ENCODE measurements at places on chromosomes 5 and 9.

DNA sequence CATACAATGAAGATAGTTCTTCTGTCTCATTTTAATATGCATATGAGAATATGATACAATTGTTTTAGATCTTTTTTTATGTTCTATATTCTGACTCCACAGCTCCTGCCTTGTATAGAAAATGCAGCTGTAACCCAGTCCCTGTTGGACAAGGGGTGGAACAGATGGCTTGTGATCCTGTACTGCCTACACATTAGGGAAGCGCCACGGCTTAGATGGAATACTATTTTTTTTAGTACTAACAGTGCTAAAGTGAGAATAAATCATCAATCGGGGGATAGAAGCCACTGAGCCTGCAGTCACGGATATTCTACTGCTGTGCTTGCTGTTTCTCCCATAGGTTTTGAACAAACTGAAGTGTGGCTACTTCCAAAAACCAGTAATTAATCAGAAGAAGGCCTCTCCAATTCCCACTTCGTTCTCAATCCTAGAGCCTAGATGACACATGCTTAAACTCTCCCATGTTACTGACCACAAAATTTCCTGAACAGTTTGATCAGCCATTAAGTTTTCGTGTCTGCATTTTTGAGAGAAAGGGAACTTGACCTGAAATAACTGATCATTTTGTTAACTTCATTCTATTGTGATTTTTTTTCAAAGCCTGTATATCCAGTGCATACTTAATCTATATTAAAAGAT lies 150.3 kb downstream of the CDH18 start:
- DNase-seq: no peak

- DNase-seq: no peak
These were observed 164.7 kb downstream of the AOPEP start for GRCh38 chr9:94891183-94891582.

DNA sequence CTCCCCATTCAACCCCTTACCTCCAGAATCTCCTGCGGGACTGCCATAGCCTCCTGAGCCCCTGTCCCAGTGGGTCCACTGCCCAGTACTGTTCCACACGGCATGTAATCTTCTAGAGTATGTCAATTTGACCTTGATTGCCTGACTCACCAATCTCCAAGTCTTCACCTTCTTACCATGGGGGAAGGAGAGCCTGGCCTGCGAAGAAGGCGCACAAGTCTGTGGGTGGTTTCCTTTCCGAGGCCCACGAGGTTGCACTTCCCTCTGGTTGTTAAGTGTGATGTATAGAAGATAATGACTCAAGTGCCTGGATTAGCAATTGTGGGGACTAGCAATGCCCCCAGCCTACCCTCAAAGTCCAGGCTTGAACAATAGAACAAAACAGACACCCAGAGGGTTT lies 8.1 kb upstream of the TENT4A start:
- no peak for DNase-seq

- no peak for DNase-seq
These were observed 238.8 kb downstream of the ARHGAP26 start for GRCh38 chr5:143008809-143009521.

GRCh38 chr9:122396614-122397148 lies 25.9 kb downstream of the PTGS1 start:
- DNase-seq: no peak

- DNase-seq: no peak
These were observed 479.4 kb downstream of the DMAC1 start for GRCh38 chr9:7320139-7320538.

DNA sequence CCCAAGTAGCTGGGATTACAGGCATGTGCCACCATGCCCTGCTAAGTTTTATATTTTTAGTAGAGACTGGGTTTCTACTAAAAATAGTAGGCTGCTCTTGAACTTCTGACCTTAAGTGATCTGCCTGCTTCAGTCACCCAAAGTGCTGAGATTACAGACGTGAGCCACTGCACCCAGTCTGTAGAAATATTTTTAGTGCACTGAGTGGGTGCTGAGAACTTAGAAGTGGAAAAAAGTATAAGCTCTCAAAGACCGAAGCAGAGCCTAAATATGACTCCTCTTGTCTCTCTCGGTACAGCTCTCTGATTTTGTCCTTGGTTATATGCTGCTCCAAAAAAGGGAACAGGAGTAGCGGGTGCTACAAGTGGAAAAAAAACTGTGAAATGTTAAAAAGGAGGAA lies 353.8 kb upstream of the IZUMO3 start:
- no peak for DNase-seq

GRCh38 chr5:109027983-109028607 lies 280.4 kb downstream of the FER start:
- no peak for DNase-seq

DNA sequence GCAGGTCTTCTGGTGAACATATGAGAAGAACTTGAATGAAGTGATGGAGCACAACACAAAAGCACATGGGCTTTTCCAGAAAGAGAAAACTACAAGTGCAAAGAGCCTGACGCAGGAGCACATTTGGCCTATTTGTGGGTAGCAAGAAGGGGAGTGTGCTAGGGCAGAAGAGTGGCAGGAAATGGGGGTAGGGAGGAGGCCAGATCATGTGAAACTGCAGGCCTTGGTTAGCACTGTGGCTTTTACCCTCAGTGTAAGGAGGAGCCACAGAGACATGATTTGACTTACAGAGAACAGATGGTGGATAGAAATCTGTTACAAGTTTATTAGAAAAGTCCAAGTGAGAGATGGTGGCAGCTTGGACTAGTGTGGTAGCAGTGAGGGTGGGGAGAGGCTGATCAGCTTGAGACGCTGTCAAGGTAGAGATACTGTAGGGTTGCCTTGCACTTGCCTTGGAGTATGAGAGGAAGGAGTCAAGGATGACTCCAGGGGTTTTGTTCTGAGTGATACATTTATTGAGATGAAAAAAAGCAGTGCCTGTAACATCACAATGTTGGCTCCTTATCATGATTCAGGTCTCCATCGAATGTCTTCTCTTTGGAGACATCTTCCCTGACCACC lies 126.7 kb downstream of the PPP2R2B start:
- no peak for DNase-seq

DNA sequence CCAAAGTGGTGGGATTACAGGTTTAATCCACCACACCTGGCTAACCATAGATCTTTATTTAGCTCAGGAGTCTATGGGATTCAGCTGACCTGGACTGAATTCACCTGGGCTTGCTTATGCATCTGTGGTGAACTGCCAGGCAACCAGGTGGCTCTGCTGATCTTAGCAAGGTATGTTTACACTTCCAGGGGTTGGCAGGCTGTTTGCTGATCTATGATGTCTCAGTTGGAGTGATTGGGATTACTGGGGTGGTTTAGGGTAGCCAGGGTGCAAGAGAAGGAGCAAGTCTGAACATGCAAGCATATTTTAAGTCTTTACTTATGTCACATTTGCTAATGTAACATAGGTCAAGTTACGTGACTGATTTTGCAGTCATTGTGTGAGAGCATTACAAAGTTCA lies 63.6 kb upstream of the JAK2 start:
- DNase-seq: no peak

GRCh38 chr5:67249590-67249895 lies 52.9 kb upstream of the CD180 start:
- DNase-seq: no peak

GRCh38 chr5:73337586-73338255 lies 110.9 kb downstream of the FOXD1 start:
- DNase-seq: no peak

All from coronary artery (tissue), 2 donors.